Activated CD4-positive, alpha-beta T cell treated with anti-CD3 and anti-CD28 coated beads, Interleukin-10, Interleukin-2, amounts not matched to agents 100 ng/mL and 50 ng/mL, durations not matched to agents 16 hours and 8 hours (primary cell): ENCODE measurements at places on chromosomes 1 and 21.

- no peak for DNase-seq
These were observed 7.5 kb upstream of the RNF223 start for GRCh38 chr1:1081311-1082238.

- DNase-seq = no peak
These were observed 106.3 kb downstream of the KCNT2 start for GRCh38 chr1:196501760-196502428.

- DNase-seq = no peak
These were observed 32.2 kb upstream of the AKT3 start for GRCh38 chr1:243882276-243882675.

DNA sequence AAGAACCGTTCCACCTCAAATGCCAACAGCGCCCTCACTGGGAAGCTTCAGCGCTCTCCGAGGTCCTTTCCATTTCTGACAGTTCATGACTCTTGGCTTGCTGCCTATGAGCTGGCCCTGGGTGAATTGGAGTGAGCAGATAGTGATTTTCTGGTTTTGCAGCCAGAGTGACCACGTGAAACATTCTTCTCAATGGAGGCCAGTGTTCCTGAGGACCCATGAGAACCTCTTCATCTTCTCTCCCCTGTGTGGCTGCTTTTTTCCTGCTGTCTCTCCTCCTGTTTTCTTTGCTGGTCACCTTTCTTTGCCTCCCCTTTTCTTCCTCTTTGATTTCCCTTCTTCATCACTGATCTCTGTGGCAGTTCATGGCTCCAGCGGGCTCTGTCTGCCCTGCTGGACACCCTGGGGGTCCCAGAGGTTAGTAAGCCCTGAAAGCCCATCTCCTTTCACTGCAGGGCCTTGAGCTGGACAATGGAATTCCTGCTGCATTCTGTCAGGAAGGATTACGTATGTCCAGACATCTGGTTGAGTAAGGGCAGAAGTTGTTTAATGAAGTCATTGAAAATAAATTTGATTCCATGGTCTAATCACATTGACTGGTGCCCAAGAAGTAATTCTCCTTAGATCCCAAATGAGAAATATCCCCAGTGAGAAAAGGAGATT, 29.9 kb downstream of the VASH2 start:
- DNase-seq = no peak

DNA sequence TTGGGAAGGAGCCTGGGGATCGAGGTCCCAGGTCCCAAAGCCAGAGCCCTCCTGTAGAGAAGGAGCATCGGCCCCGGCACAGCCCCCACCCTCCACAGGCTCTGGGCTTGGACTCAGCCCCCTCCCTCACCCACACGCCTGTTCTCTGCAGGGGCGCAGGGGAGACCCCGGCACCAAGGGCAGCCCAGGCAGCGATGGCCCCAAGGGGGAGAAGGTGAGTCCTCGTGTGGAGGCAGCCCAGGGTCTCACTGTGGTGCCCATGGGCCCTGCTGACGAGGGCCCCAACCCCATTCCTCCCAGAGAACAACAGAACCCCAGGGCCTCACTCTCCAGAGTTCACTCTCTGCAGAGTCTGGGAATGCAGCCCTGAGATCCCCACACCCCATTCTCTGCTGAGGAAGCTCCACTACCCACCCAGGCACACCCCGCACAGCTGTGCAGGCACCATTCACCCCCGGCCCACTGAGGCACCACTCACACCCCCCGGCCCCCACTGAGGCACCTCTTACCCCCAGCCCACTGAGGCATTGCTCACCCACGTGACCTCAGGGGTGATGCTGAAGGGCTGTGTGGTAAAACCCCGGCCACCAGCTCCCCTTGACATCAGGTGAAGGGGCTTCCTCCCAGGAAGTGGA, 21.8 kb downstream of the COL6A2 start:
- no peak for DNase-seq

- DNase-seq = peak; percentile 39
These were observed 27.8 kb upstream of the ZNF281 start for GRCh38 chr1:200437556-200438203.

DNA sequence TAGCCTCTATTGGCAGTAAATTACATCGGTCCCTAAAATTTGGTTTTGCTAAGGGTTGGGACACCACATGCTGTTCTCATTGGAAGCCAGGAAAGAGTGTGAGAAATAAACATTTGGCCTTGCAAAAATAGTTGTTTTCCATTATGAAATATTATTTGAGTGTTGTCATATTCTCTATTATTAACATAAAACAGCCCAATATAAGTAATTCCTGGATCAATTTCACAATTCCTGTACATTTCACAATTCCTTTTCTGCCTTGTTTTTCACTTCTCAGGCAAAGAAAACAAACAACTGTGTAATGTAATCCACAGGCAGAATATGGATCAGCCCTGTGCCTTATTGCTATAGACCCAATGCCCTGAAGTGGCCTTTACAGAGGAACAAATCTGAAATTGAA, 40.5 kb downstream of the C1orf87 start:
- DNase-seq = no peak

DNA sequence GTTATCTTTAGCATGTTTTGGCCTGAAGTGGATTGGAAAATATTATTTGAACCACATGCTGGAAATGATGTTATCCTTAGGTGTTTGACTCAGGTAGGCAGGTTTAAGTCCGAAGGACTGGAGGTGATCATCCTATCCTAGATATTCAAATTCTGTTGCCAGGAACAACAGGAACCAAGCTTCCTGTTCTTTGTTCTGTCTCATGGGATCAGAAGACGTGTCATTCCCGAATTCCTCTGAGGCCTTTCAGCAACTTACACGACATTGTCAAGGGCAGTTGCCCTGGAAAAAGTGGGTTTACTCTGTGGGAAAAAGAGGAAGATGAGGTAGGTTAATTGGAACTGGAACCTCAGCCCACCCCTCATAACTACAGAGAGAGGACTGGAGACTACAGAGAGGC, 36.6 kb downstream of the SLAMF6 start:
- no peak for DNase-seq
